ENCODE measurements at places on chromosomes 12 and 14. TPM values are rescaled to one million over a fixed set of nuclear protein-coding genes. Genes with fewer than 3 reads are reported as not detected.

PMEL gene
- 1.0 TPM for total RNA-seq

BCL11B gene
- total RNA-seq, result 0.33 TPM

TGFB3 gene
- total RNA-seq, result 0.91 TPM

HOXC12 gene
- not detected for total RNA-seq

GLI1 gene
- total RNA-seq, result 5.6 TPM

MED6 gene
- total RNA-seq, result 39.4 TPM

GPR135 gene
- 0.70 TPM for total RNA-seq

ATXN2 gene
- total RNA-seq, result 49.9 TPM

A2M gene
- not detected for total RNA-seq

VWF gene
- 0.07 TPM for total RNA-seq

ZBTB42 gene
- total RNA-seq, result 2.8 TPM

DNAL1 gene
- total RNA-seq, result 11.1 TPM

PPP2R3C gene
- 27.0 TPM for total RNA-seq

KLHL33 gene
- not detected for total RNA-seq

KRT74 gene
- not detected for total RNA-seq

FAM90A1 gene
- total RNA-seq, result 0.21 TPM

NOXRED1 gene
- total RNA-seq, result 0.07 TPM

DPY19L2 gene
- total RNA-seq, result 1.9 TPM

AMN gene
- total RNA-seq, result 0.54 TPM

ZDHHC22 gene
- 0.23 TPM for total RNA-seq

ZFHX2 gene
- total RNA-seq, result 0.82 TPM

EML5 gene
- total RNA-seq, result 0.40 TPM

FSCB gene
- not detected for total RNA-seq

SCNN1A gene
- total RNA-seq, result 25.5 TPM

SYNE3 gene
- total RNA-seq, result 0.93 TPM

SLC25A47 gene
- total RNA-seq, result not detected

PPFIA2 gene
- total RNA-seq, result not detected

CLEC2A gene
- not detected for total RNA-seq

CLEC4C gene
- total RNA-seq, result not detected

WSB2 gene
- 61.0 TPM for total RNA-seq

NYNRIN gene
- 0.39 TPM for total RNA-seq

JPH4 gene
- total RNA-seq, result 0.10 TPM

ENDOU gene
- not detected for total RNA-seq

TMEM229B gene
- total RNA-seq, result 0.21 TPM

MIP gene
- total RNA-seq, result not detected

PAPLN gene
- total RNA-seq, result 5.6 TPM

GZMH gene
- total RNA-seq, result not detected

OAS2 gene
- total RNA-seq, result 0.11 TPM

All from A549 treated with Hydrocortisone at 1 μM for 4 hours (cell line).